ENCODE measurements at places on chromosomes 5 and 9.

GRCh38 chr9:32884482-32884881 is 101.1 kb downstream of the TMEM215 start:
- no peak for DNase-seq

DNA sequence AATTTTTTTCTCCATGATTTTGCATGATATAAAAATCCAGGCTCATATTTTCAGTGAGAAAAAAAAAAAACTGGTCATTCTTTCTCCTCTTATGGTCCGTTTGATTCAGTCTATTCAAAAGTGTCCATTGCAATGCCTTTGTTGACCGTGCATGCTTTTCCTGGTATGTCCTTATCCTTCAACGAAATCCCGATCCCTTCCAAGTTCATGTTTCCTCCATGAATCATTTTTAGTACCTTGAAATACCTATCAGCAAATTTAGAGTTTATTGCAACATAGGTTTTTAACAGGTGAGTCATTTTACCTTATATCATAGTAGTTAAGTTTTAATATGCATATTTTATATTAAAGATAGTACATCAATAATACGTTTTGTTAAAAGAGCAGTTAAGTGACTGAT is 773.8 kb upstream of the CHD1 start:
- no peak for DNase-seq

- DNase-seq, result no peak
These were observed 119.1 kb downstream of the VAV2 start for GRCh38 chr9:133873009-133873408.

DNA sequence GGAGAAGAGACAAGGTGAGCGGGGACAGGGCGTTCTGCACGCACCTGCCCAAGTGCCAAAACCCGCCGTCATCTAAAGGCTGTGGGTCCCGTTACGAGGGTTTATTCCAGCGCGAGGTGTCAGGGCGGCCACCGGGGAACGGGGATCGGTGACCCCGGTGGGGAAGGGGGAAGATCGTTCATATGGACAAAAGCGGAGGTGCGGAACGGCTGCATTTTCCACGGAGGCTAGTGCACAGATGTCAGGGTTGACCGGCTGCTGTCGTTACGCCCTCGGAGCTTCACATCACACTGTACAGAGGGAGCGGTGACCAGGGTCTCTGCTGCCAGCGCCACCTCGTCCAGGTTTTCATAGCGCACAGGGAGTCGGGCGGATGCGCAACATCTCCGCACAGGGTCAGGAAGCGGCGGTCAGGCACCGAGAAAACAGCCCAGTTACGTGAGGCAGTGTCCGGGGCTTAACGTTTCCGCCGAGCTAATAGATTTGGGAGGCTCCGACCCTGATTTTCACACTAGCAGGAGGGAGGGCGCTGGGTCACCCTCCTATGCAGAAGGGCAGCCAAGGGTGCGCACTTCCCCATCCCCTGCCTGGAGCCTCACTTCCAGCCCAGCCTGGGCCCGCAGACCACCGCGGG is 13.5 kb downstream of the BTNL9 start:
- no peak for DNase-seq

DNA sequence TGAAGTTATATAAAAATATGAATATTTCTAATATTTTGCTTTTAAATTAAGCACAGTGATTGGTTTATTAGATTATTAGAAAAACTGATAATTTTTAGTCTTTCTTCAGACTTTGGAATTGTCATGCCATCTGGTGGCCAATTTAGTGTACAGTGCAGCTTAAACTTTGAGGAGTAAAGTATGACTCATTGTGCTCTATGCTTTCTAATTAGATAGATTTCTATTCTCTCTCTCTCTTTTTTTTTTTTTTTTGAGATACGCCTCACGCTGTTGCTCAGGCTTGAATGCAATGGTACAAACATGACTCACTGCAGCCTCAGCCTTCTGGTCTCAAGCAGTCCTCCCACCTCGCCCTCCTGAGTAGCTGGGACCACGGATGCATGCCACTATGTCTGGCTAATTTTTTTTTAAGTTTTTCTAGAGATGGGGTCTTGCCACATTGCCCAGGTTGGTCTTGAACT is 42.1 kb upstream of the GPR21 start:
- DNase-seq, result no peak

DNA sequence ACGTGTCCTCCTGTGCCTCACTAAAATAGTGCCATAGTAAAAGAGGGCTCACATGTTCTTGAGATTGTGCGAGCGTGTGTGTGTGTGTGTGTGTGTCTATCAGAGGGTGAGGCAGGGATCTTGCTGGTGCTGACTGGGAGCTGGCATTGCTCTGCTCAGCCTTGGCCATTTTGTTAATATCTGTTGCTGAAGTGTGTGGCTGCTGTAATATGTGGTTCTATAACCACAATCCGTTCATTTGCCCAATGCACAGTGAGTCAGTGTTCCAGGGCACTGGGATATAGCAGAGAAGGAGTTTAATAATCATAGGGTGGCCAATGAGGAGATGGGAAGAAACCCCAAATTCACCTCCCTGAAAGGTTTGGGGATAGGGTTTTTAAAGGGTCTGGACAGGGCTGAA is 61.3 kb downstream of the RASGRF2 start:
- DNase-seq, result no peak

- DNase-seq, result peak; percentile 4
These were observed 47.8 kb downstream of the AHRR start for GRCh38 chr5:369151-369868.
